ENCODE measurements at places on chromosomes 1 and 21. TPM values are rescaled to one million over a fixed set of nuclear protein-coding genes. Genes with fewer than 3 reads are reported as not detected.

DNA sequence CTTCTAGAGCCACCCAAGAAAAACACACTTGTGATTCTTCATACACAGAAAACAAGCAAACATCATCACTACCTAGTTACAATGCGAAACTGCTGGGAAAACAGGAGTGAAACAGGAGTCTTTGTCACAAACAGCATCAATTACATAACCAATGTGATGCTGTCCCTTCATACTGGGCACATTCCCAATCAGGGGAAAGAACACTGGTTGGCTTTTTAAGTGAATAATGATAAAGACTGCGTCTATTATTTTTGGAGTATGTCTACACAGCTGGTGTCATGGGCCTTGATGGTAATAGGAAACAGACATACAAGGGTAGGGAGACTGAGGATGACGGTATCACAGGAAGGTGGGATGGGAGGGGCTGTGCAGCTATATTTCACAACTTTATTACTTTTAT is 43.3 kb downstream of the SIPA1L2 start:
- no peak for DNase-seq

OR10R2 gene
- not detected for total RNA-seq

DNA sequence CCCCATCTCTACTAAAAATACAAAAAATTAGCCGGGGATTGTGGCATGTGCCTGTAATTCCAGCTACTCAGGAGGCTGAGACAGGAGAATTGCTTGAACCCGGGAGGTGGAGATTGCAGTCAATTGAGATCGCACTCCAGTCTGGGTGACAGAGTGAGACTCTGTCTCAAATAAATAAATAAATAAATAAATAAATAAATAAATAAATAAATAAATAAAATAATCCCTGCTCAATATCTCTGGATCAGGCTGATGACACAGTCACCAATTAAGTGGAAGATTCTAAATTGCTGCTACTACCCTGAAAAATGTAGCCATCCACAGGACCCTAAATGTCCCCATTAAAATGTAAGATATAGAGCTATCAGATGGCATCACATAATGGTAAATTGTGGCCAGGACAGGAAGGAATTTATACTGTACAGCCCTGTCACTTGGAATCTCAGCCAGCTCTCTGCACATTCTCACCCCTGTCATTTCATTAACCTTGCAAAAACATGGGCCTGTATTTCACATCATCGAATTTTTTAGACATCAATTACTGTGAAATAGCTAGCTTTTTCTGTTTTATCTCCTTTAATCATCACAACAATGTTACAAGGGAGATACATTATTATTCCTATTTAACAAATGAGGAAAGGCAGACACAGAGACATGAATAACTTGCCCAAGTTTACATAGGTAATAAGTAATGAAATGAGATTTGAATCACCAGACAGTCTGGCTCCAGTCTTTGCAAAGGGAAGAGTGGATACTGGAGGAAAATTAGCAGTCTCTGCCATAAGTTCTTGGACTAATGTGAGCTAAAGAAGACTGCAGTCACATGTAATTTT is 56.7 kb upstream of the NTPCR start:
- DNase-seq: no peak

DNA sequence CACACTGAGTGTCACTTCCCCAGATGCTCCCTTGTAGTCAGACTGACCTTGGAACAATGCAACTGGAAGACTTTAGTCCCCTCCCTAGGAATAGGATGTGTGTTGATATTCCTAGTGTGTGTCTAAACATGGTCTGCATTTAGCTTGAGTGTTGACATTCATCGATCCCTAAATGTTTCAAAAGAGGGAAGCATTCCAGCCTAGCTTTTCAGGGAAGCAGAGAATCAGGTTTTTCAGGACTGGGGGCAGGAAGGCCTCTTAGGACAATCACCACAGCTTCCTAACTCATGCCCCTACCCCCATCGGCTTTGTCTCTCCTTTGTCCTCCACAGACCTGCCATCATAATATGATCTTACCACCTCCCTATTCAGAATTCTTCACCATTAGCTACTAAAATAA is 43.4 kb downstream of the NMNAT2 start:
- no peak for DNase-seq

- DNase-seq: peak; percentile 67
Observed at GRCh38 chr1:202112859-202113689, 9.6 kb upstream of the GPR37L1 start.

Measured in myocyte (in vitro differentiated cells).